ENCODE measurements at places on chromosomes 13 and 19.

DNA sequence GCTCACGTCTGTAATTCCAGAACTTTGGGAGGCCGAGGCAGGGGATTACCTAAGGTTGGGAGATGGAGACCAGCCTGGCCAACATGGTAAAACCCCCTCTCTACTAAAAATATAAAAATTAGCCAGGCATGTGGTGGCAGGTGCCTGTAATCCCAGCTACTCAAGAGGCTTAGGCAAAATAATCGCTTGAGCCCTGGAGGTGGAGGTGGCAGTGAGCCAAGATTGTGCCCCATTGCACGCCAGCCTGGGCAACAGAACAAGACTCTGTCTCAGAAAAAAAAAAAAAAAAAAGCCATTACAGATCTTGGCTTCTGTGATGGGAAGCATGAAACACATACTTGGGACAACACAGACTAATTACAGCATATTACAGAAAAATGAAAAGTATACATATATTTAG is 1404.5 kb upstream of the SPRY2 start:
- DNase-seq: peak; percentile 78

DNA sequence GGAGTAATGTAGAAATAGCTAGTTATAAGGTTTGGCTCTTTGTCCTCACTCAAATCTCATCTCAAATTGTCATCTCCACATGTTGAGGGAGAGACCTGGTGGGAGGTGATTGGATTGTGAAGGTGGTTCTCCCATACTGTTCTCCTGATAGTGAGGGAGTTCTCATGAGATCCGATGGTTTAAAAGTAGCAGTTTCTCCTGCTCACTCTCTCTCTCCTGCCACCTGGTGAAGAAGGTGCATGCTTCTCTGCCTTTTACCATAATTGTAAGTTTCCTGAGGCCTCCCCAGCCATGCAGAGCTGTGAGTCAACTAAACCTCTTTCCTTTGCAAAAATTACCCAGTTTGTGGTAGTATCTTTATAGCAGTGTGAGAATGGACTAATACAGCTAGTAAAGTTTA is 849.4 kb downstream of the DACH1 start:
- DNase-seq: no peak

GRCh38 chr19:35112995-35113688 is 2.5 kb upstream of the FXYD3 start:
- DNase-seq: no peak

DNA sequence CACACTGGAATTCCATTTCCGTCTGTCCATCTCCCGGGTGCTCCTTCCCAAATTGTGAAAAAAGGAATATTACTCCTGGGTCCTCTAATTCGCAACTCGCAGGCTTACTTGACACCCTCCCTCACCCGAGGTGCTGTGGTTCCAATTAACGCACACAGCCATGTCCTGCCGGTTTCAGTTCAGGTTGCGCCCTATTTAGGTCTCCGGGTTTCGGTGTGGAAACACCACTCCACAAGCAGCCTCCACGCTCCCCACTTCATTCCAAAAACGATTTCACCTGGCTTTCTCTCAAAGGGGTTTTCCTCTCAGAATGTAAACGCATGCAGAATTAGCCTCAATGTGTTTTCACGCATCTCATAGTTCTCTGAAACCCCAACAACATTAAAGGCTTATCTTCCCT is 37.9 kb downstream of the NAXD start:
- DNase-seq: no peak

DNA sequence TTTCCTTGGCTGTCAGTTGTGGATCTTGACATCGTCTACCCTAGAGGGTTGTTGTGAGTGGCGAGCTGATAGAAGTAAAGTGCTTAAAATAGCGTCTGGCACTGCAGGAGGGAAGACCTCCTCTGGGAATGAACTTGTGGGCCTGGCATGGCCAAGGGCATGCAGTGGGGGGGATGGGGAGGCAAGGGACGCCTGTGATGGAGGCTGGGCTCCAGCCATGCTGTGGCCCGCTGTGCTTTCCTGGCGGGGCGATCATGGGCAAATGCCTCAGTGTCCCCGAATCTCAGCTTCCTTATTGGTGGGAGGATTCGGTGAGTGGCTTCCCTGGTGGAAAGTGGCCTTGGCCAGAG is 10.7 kb downstream of the CARM1 start:
- DNase-seq: no peak

GRCh38 chr13:44484562-44485138 is 91.5 kb downstream of the TSC22D1 start:
- DNase-seq: no peak

- DNase-seq: no peak
Observed at GRCh38 chr13:32752997-32753606, 166.8 kb downstream of the PDS5B start.

GRCh38 chr19:48603449-48603848 is 3.1 kb upstream of the SPACA4 start:
- no peak for DNase-seq

DNA sequence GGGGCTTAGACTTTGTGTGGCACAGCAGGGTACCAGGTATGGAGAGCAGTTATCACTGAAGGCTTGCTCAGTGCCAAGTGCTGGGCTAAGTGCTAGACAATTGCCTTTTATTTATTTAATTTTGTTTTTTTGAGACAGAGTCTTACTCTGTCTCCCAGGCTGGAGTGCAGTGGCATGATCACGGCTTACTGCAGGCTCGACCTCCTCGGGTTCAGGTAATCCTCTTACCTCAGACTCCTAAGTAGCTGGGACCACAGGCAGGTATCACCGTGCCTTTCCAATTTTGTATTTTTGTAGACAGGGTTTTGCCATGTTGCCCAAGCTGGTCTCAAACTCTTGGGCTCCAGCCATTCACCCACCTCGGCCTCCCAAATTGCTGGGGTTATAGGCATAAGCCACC is 256.9 kb downstream of the ZNF536 start:
- DNase-seq: no peak

All from retinal pigment epithelial cell (primary cell).